ENCODE measurements at places on chromosomes 7 and 10.

GRCh38 chr10:28875549-28876081 is 198.3 kb downstream of the BAMBI start:
- no peak for DNase-seq

- DNase-seq: no peak
These were observed 3.5 kb downstream of the MKRN1 start for GRCh38 chr7:140475747-140476333.

DNA sequence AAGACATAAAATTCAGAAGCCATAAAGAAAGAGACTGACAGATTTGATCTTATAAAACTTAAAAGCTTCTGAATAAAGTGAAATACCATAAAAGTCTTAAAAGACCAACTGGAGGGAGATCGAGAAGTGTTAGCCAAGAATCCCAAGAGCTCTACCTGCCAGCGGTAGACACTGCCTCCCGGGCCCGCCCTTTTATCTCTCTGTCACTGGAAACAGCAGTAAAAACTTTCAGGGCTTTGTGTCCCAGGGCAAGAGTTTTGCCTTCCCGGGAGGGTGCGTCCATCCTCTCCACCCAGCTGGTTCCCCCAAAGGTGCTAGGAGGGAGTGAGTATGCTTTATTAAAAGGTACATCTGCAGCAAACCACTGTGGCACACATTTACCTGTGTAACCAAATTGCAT is 5.8 kb downstream of the PLA2G12B start:
- no peak for DNase-seq

- DNase-seq: no peak
These were observed 500.9 kb downstream of the NEBL start for GRCh38 chr10:20396205-20396604.

- no peak for DNase-seq
These were observed 433.9 kb upstream of the ZMIZ1 start for GRCh38 chr10:78634835-78635234.

- DNase-seq: no peak
These were observed 5.1 kb downstream of the AUTS2 start for GRCh38 chr7:69603351-69603750.

GRCh38 chr7:23338439-23338838 is 39.3 kb downstream of the MALSU1 start:
- DNase-seq: no peak

DNA sequence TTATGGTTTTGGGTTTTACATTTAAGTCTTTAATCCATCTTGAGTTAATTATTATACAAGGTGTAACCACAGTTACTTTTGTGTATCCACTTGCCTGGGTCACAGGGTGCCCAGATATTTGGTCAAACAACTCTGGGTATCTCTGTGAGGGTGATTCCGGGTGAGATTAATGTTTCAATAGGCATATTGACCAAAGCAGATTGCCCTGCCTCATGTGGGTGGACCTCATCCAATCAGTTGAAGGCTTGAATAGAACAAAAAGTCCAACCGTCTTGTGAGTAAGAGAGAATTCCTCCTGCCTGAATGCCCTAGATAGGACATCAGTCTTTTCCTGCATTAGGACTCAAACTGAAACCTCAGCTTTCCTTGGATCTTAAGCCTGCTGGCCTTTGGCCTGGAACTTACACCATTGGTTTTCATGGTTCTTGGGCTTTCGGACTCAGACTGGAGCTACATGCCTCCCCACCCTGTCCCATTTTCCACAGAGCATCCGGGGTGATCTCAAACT is 68.9 kb upstream of the ST8SIA6 start:
- DNase-seq: no peak

DNA sequence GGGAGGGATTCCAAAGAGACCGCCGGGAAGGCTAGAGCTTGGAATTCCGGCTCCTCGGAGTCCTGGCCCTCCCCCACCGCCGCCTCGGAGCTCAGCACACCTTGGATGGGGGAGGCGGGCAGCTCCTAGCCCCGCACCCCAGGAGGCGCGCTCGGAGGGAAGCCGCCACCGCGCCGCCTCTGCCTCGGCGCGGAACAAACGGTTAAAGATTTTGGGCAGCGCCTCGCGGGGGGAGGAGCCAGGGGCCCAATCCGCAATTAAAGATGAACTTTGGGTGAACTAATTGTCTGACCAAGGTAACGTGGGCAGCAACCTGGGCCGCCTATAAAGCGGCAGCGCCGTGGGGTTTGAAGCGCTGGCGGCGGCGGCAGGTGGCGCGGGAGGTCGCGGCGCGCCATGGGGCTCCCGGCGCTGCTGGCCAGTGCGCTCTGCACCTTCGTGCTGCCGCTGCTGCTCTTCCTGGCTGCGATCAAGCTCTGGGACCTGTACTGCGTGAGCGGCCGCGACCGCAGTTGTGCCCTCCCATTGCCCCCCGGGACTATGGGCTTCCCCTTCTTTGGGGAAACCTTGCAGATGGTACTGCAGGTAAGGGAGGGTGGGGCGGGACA is at the start of gene CYP26A1:
CYP26A1 (plus strand) TSS at position 355 of the 608 bp plus-strand sequence; CDS start at position 397, 42 bp downstream.
- DNase-seq: no peak

DNA sequence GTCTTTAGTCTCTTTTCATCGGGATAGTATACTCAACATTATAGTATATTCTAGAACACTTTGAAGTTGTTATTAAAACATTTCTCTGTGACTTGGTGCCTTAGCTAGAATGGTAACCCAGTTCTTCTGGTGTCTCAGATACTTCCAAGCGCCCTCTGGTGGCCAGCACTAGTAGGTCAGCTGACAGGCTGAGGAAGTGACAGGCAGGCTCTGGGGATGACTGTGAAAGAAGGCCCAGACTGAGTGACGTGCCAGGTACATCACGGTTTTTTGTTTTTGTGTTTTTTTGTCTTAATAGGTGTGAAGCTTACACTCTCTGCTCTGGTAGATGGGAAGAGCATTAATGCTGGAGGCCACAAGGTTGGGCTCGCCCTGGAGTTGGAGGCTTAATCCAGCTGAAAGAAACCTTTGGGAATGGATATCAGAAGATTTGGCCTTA is 5.1 kb downstream of the COMTD1 start:
- peak; percentile 91 for DNase-seq

DNA sequence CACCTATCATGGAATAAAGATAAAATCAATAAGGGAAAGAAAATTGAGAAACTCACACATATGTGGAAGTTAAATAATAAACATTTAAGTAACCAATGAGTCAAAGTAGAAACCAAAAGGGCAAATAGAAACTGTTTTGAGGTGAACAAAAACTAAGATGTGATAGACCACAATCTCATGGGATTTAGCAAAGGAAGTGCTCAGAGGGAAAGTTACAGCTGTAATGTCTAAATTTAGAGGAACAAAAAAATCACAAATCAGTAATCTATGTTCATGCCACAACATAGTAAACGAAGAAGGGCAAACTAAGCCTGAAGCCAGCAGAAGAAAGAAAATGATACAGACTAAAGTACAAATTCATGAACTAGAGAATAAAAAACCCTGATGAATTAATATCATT is 16.3 kb downstream of the CYP3A4 start:
- no peak for DNase-seq

- no peak for DNase-seq
These were observed 66.4 kb upstream of the ANK3 start for GRCh38 chr10:60456053-60456452.

DNA sequence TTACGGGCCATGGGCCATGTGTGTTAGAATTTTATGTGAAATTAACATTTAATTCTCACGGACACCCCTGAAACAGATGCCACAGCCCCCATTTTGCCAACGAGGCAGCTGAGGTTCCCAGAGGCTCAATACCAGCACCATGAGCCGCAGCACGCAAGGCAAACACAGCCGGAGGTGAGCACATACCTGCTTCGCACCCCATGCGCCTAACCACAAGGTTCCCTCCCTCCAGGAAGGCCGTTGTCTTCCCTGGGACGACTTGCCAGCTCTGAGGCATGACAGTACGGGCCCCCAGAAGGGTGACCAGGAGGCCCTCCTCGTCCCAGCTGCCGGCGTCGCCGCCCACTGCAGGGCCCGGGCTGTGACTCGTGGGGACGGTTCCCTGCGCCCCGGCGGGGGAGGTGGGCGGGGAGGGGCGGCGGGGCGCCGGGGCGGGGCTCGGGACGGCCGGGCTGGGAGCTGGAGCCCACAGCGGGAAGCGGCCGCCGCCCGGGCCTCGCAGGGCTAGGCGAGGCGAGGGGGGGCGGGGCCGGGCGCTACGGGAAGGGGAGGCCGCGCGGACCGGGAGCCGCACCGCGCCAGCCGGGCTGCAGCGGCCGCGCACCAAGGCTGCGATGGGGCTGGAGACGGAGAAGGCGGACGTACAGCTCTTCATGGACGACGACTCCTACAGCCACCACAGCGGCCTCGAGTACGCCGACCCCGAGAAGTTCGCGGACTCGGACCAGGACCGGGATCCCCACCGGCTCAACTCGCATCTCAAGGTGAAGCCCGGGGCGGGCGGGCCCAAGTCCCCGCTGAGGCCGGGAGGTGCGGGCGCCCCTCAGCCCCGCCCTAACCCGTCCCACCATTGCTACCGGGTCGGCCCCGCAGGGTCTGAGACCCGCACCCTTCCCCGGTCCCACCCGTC is at the start of gene CAV2:
CAV2 (plus strand) TSS at position 571 of the 910 bp plus-strand sequence; CDS start at position 615, 44 bp downstream.
- no peak for DNase-seq

DNA sequence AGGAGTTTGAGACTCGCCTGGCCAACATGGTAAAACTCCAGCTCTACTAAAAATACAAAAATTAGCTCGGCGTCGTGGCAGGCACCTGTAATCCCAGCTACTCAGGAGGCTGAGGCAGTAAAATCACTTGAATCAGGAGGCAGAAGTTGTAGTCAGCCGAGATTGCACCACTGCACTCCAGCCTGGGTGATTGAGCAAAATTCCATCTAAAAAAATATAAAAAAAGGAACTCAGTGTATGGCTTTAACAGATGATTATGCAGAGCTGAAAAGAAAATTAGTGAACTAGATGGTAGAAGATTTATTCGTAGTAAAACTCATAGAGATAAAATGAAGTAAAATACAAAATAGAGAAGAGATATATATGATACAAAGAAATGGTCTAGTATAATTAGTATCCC is 12.6 kb upstream of the CNOT4 start:
- no peak for DNase-seq
